Activated CD8-positive, alpha-beta memory T cell treated with anti-CD3 and anti-CD28 coated beads for 24 hours (primary cell): ENCODE measurements at places on chromosomes 1 and 21.

DNA sequence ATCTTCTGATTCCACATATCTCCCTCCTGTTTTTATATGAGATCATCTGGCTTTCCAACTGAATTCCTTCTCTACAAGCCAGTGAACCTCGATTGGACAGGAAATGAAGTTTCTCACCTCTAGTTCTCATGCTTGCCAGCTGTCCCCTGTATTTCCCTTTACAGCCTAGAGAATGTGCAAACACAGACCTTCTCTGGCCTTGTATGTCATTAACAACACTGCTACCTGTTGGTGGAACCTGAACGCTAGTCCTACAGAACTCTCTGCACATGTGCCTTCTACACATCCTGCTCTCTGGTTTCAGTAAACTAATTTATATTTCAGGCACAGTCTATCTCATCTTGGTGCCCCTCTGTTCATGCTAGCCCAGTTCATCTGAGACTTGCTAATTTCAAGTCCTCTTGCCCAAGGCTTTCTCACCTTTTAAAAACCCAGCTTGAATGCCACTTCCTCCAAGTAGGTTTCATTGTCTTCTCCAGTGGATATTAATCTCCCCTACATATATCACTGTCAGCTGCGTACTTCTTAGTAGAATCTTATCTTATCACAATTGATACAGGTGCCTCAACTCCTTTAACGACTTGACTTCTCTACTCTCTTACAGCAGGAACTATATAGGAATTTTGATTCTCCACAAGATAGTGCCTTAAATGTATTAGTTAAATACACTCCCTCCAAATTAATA is 549.9 kb downstream of the PLPP3 start:
- DNase-seq, result no peak

GRCh38 chr1:171819946-171820345 is 21.4 kb upstream of the DNM3 start:
- DNase-seq, result no peak

GRCh38 chr1:17098446-17099317 is 20.6 kb downstream of the PADI2 start:
- DNase-seq, result no peak

DNA sequence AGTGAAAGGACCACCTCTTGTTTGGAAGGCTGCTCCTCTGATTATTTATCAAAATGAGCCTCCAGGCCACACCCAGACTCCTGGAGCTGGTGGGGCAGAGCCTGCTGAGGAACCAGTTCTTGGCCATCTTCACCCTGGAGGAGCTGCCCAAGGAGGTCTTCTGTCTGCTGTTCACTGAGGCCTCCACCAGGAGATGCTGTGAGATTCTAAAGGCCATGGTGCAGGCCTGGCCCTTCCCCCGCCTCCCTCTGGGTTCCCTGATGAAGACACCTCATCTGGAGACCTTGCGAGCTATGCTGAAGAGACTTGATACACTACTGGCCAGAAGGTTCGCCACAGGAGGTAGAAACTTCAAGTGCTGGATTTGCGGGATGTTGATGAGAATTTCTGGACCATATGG is 61.7 kb upstream of the GJA8 start:
- DNase-seq, result no peak

- no peak for DNase-seq
Measured at GRCh38 chr21:17783481-17784179, 35.5 kb downstream of the C21orf91 start.

- DNase-seq, result no peak
Measured at GRCh38 chr21:40846103-40846502, 855 bp downstream of the DSCAM start.

GRCh38 chr1:4468804-4469514 is 185.4 kb upstream of the AJAP1 start:
- no peak for DNase-seq

GRCh38 chr1:64854674-64855073 is 109.8 kb downstream of the RAVER2 start:
- no peak for DNase-seq

DNA sequence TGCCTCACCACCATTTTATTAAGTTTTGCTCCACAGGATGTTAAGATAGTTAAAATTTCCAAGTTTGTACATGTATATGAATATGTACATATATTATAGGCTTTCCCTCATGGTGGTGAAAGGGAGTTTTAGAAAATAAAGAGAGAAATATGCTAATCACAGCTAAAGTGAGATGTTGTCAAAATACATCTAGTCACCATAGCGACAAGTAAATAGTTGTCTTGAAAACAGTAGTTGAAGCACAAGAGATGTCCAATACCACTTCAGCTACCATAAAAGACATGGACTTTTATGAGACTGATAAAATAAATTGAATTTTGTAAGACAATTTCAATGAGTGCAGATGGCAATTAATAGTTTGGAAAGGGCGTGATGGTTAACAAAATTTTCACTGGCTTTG is 1600.0 kb downstream of the BRINP3 start:
- DNase-seq, result no peak

DNA sequence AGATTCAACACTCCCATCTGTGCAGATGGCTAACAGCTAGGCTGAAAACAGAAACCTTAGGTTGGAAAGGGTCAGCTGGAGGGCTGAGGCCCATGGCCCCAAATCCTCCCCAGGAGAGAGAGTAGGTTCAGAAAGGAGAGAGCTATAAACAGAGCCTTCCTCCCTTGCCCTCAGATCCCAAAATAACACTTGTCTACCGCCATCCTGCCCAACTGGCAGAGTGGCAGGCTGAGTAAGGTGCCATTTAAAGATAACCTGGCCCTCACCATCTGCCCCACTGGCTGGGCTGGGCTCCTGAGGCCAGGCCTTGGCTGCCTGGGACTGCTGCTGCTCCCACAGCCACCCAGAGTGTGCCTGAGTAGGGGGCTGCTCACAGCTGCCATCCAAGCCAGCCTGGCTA is 4.3 kb upstream of the SHISA4 start:
- DNase-seq, result no peak

- no peak for DNase-seq
Measured at GRCh38 chr1:101595881-101596374, 359.1 kb downstream of the S1PR1 start.
